ENCODE measurements at places on chromosomes 12 and 14. TPM values are rescaled to one million over a fixed set of nuclear protein-coding genes. Genes with fewer than 3 reads are reported as not detected.

Gene RNASE1
- total RNA-seq = not detected

Gene PRB2
- not detected for total RNA-seq

Gene NUBPL
- total RNA-seq = 12.1 TPM

Gene SLCO1B3
- not detected for total RNA-seq

Gene ZBTB42
- 5.5 TPM for total RNA-seq

Gene FGF23
- not detected for total RNA-seq

Gene HSPB8
- total RNA-seq = not detected

Gene TRIM9
- 0.52 TPM for total RNA-seq

Gene TDRD9
- 0.19 TPM for total RNA-seq

Gene GLIPR1L2
- not detected for total RNA-seq

Gene PTPRR
- total RNA-seq = not detected

Gene PIANP
- 0.09 TPM for total RNA-seq

- H3K36me3 ChIP-seq = peaks cover under 1% of the 10 kb centered on the region
- H3K4me1 ChIP-seq = peaks cover 19% of the 10 kb centered on the region
- DNase-seq = no peak
- H3K27me3 ChIP-seq = peaks cover 19% of the 10 kb centered on the region
- peak overlapping the region; percentile 35 for H3K4me3 ChIP-seq
Observed at GRCh38 chr14:103523575-103523954, 935 bp upstream of the CKB start.

DNA sequence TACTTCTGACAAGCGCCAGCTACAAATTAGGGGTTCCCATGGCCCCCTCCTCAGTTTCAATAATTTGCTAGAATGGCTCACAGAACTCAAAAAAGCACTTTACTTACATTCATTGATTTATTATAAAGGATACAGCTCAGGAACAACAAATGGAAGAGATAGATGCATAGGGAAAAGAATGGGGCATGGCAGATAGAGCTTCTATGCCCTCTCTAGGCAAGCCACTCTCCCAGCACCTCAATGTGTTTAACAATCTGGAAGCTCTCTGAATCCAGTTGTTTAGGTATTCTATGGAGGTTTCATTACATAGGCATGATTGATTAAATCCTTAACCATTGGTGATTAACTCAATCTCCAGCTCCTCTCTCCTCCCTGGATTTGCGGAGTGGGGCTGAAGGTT, 184.5 kb upstream of the DAAM1 start:
- H3K4me3 ChIP-seq = no peak overlapping the region
- no peak overlapping the region for H3K27ac ChIP-seq
- peaks cover 4% of the 10 kb centered on the region for H3K27me3 ChIP-seq
- H3K36me3 ChIP-seq = no peaks in the 10 kb centered on the region
- no peak for DNase-seq
- H3K4me1 ChIP-seq = no peaks in the 10 kb centered on the region

- no peak for DNase-seq
- no peak overlapping the region for H3K27ac ChIP-seq
- no peak overlapping the region for H3K4me3 ChIP-seq
- H3K27me3 ChIP-seq = no peaks in the 10 kb centered on the region
Observed at GRCh38 chr12:102095677-102096263, 24.1 kb downstream of the NUP37 start.

GRCh38 chr12:74985293-74985985, 224.2 kb downstream of the KCNC2 start:
- H3K27me3 ChIP-seq = no peaks in the 10 kb centered on the region
- H3K36me3 ChIP-seq = no peaks in the 10 kb centered on the region
- H3K27ac ChIP-seq = no peak overlapping the region
- DNase-seq = no peak
- H3K4me3 ChIP-seq = no peak overlapping the region

- peak overlapping the region; percentile 0 for H3K27ac ChIP-seq
- H3K4me3 ChIP-seq = peak overlapping the region; percentile 20
- peaks cover 7% of the 10 kb centered on the region for H3K36me3 ChIP-seq
- H3K4me1 ChIP-seq = peaks cover 25% of the 10 kb centered on the region
Observed at GRCh38 chr14:39265033-39265432, 31.3 kb downstream of the MIA2 start.

GRCh38 chr14:92704821-92705220, 43.6 kb downstream of the LGMN start:
- no peaks in the 10 kb centered on the region for H3K36me3 ChIP-seq
- no peak overlapping the region for H3K4me3 ChIP-seq
- no peaks in the 10 kb centered on the region for H3K4me1 ChIP-seq
- no peak overlapping the region for H3K27ac ChIP-seq

DNA sequence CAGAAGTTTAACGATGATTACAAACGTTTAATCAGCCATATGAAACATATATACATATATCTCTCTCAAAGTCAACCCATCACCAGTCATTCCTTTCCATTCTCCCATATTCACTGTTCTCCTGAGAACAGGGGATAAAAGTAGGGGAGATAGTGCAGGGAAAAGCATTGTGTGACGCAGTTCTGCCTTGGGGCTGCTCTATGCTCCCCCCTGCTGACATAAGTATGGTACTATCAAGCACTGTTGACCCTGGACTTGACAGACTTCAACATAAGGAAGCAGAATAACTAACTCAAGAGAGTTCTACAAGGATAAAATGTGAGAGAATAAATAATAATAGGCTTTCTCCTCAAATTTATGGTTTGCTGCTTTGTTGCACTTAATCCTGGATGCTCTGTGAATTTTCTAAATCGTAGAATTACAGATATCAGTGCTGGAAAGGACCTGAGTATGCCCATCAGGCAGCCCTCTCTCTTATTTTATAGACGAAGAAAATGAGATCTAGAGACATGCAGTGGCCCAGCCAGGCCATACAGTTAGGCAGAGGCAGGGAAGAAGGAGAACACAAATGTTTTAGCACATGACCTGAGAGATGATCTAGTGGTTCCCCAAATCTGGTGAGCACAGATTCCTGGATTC, 87.2 kb downstream of the SCN8A start:
- H3K27me3 ChIP-seq = peaks cover 33% of the 10 kb centered on the region
- H3K36me3 ChIP-seq = no peaks in the 10 kb centered on the region
- no peaks in the 10 kb centered on the region for H3K4me1 ChIP-seq
- DNase-seq = peak; percentile 69
- no peak overlapping the region for H3K4me3 ChIP-seq

DNA sequence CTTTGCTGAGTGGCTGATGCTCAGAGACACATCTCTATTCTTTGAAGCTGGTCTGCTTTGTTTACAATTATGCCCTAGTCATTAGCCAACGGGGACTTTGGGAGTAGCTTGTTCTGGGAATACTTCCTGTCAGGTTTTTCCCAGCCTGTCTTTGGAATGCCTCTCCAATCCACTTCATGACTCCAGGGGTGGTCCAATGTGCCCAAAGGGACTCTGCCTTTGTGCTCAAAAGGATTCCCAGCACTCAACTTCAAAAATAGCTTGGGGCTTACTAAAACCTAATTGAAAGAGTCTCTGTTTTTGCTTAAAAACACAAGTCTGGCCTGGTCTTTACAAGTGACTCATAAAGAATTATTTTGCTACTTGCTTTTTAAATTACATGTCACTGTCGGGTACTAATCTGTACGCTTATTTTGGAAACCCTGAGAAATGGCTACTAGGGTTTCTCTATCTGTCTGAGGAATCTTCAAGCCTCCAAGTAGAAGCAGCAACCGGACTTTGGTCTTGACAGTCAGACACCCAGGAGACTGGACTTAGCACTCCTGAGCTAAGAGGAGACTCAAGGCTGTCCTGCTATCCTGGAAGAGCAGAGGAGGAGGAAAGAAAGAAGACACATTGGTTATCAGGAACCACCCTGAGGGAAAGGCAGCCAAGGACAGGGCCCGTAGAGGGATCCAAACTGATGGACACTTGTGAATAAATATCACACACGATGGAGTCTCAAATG, 20.7 kb downstream of the PHLDA1 start:
- no peaks in the 10 kb centered on the region for H3K36me3 ChIP-seq
- peaks cover 8% of the 10 kb centered on the region for H3K4me1 ChIP-seq
- no peak overlapping the region for H3K27ac ChIP-seq
- no peak for DNase-seq

DNA sequence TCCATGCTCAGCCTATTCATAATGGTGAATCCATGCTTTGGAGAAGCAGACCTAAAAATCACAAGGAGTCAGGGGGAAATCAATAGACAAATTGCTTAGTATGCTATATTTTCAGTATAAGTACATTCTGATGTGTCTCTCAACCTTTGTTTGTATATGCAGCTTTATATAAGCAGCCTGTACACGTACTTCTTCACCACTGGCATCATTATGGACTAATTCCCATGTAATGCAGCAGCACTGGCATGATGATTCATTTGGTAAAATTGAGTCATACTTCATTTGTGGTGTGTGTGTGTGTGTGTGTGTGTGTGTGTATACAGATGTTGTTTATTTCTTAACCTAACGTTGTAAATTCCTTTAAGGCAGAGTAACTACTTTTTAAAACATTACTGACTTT, 10.9 kb downstream of the DCP1B start:
- H3K4me1 ChIP-seq = peaks cover 18% of the 10 kb centered on the region
- no peak overlapping the region for H3K27ac ChIP-seq
- DNase-seq = no peak
- H3K36me3 ChIP-seq = peaks cover 41% of the 10 kb centered on the region
- no peaks in the 10 kb centered on the region for H3K27me3 ChIP-seq
- no peak overlapping the region for H3K4me3 ChIP-seq

GRCh38 chr12:89461649-89462612, 62.7 kb downstream of the GALNT4 start:
- H3K4me3 ChIP-seq = peak overlapping the region; percentile 77
- H3K27ac ChIP-seq = peak overlapping the region; percentile 64
- H3K4me1 ChIP-seq = peaks cover 39% of the 10 kb centered on the region
- peak; percentile 65 for DNase-seq
- H3K36me3 ChIP-seq = peaks cover 18% of the 10 kb centered on the region

- H3K4me1 ChIP-seq = no peaks in the 10 kb centered on the region
- no peak overlapping the region for H3K4me3 ChIP-seq
- H3K27me3 ChIP-seq = no peaks in the 10 kb centered on the region
- no peak overlapping the region for H3K27ac ChIP-seq
- no peak for DNase-seq
Observed at GRCh38 chr12:47556261-47557030, 149.4 kb downstream of the RPAP3 start.

DNA sequence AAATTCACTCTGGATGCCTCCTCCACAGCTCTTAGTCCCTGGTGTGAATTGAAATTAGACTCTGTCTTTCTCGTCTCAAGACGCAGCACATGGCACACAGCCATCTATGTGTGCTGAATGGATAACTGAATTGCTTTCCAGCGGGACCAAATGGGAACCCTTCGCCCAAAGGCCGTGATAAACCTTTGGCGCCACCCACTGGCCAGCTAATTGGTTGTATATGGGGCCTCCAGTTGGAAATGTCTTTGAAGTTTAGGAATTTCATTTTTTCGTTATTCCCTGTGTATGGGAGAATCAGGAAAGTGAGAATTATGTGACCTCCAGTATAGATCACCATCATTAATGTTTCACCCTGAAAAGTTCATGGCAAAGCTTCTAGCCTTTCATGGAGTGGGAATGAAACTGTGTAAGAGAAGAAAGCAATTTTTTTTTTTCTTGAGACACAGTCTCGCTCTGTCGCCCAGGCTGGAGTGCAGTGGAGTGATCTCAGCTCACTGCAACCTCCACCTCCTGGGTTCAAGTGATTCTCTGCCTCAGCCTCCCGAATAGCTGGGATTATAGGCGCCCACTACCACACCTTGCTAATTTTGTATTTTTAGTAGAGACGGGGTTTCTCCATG, 9.8 kb upstream of the HSP90AA1 start:
- peaks cover 2% of the 10 kb centered on the region for H3K27me3 ChIP-seq
- H3K27ac ChIP-seq = peak overlapping the region; percentile 66
- peaks cover 21% of the 10 kb centered on the region for H3K4me1 ChIP-seq

DNA sequence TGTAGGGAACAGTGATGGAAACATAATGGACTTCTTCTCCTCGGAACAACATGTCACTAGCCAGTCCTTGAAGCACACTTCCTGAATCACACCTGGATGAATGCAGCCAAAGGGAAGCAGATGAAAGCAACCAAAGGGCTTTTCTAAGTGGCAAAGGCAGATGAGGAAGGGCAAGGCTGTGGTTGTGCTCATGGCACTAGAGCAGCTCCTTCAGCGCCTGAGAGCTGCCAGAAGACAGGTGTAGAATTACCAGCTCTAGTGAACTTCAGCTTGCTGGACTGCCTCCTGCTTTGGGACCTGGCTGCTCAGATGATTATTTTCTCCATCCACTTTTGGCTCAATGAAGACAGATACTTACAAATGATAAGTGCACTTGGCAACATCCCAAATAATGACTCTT, 1372.1 kb upstream of the SEL1L start:
- no peak for DNase-seq
- no peak overlapping the region for H3K4me3 ChIP-seq
- no peaks in the 10 kb centered on the region for H3K4me1 ChIP-seq

GRCh38 chr12:46214668-46215436, 54.0 kb downstream of the SLC38A1 start:
- H3K36me3 ChIP-seq = peaks cover 65% of the 10 kb centered on the region
- no peaks in the 10 kb centered on the region for H3K27me3 ChIP-seq
- peak overlapping the region; percentile 89 for H3K4me3 ChIP-seq
- peaks cover 89% of the 10 kb centered on the region for H3K4me1 ChIP-seq

GRCh38 chr14:96038920-96039632, at the start of gene C14orf132:
C14orf132 (plus strand) TSS chr14:96039362; CDS start chr14:96039501, 139 bp downstream.
- H3K36me3 ChIP-seq = no peaks in the 10 kb centered on the region
- H3K4me1 ChIP-seq = peaks cover 13% of the 10 kb centered on the region
- H3K27me3 ChIP-seq = peaks cover 52% of the 10 kb centered on the region

- H3K4me1 ChIP-seq = peaks cover 11% of the 10 kb centered on the region
- H3K27ac ChIP-seq = no peak overlapping the region
- H3K4me3 ChIP-seq = peak overlapping the region; percentile 31
- peaks cover 6% of the 10 kb centered on the region for H3K27me3 ChIP-seq
Observed at GRCh38 chr12:64583771-64584421, 26.4 kb upstream of the RASSF3 start.

DNA sequence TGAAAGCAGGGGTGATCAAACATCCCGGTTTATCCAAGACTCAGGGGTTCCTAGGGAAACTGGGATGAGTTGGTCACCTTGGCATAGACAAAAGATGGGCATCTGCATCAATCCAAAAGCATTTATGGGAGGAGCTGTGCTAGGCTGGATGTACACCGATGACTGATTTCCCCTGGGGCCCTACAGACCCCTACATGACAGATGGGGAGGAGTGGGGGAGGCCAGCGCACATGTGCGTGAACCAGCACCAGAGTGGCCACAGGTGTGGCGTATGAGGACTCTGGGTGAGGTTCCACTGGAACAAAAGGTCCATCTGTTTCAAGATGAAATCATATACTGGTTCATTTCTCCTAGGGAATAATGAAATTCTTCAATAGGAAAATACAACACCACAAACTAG, 210.4 kb downstream of the ITPR2 start:
- H3K27ac ChIP-seq = no peak overlapping the region
- no peaks in the 10 kb centered on the region for H3K27me3 ChIP-seq
- no peak overlapping the region for H3K4me3 ChIP-seq
- peaks cover 13% of the 10 kb centered on the region for H3K4me1 ChIP-seq
- peaks cover 42% of the 10 kb centered on the region for H3K36me3 ChIP-seq

DNA sequence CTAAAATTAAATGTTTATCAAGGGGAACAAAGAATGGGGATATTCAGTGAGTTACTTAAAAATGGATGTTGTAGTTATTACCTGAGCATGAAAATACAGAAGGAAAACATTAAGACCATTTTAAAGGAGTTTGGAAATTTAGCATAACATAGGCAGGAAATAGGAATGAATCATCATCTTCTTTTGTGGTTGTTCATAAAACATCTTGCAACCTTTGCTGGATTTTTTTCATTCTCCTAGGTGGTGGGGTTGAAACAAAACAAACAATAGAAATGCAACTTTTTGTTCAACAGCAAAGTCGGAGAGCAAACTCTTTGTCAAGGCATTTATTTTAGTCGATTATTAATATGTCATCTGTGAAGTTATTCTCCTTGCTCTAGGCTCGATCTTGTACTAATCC, 275.1 kb downstream of the IPO8 start:
- no peak overlapping the region for H3K27ac ChIP-seq
- no peak for DNase-seq
